Spleen (tissue), 13 donors: ENCODE measurements at places on chromosomes 6 and 20. TPM values are rescaled to one million over a fixed set of nuclear protein-coding genes. Genes with fewer than 3 reads are reported as not detected.

DNA sequence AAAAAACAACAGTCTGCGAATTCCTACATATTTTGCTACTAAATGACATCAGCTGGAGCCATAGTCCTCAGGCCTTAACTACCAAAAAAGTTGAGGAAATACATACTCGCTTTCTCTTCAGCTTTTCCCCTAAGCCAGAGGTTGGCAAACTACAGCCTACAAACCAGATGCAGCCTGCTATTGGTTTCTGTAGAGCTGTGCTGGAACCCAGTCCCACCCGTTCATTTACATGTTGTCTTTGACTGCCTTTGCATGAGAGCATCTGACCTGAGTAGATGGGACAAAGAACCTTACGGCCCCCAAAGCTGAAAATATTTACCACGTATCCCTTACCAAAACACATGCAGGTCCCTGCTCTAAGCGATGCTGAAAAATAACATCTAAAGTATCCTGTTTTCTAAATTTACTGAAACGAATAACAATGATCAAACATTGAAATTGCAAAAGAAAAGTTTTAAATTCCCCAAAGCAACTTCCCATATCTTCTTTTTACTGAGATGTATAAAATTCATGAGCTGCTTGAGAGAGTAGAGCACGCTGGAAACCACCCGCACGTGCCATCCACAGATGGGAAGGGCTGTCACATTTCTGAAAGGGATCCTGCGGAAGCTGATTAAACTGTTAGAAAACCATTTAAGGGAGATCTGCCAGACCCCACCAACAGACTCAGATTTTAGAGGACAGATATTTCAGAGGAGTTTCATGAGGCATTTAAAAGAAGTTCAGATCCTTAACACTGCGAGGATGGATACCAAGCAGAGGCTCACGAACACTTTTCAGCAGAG is 124.1 kb downstream of the PRKN start:
- H3K36me3 ChIP-seq: no peaks in the 10 kb centered on the region
- H3K4me3 ChIP-seq: no peak overlapping the region
- no peaks in the 10 kb centered on the region for H3K27me3 ChIP-seq
- no peak overlapping the region for H3K27ac ChIP-seq
- H3K4me1 ChIP-seq: no peaks in the 10 kb centered on the region
- DNase-seq: no peak

DNA sequence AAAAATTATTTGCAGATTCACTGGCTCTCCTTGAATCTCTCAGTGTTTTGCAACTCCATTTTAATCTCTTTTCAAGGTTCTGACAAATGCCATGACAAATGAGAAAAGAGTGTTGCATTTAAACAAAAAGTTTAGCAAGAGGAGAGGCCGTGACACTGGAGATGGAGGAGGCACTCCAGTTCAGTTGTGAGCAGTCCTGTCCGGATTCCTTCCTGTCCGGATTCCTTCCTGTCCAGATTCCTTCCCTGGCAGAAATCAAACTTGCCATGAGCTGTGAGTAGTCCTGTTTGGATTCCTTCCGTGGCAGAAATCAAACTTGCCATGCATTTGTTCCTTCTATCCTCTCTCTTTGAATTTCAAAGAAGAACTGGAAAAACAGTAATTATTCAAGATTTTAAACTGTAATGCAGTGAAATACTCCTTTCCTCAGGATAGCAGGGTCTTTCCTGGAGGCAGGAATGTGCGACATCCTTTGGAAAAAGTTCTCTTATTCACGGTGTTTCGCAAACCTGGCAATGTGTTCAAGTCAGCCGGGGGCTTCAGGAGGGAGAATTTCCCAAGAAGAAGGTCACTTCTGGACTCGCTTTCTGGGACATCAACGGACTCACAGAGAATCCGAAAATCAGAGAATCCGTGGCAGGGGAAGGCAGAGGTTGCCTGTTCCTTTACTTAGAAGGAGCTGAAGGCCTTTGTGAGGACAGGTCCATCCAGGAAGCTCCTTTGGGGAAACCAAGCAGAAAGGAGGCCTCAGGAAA is 48.7 kb upstream of the DACT2 start:
- H3K27ac ChIP-seq: no peak overlapping the region
- no peaks in the 10 kb centered on the region for H3K36me3 ChIP-seq
- H3K4me1 ChIP-seq: no peaks in the 10 kb centered on the region
- DNase-seq: no peak

DNA sequence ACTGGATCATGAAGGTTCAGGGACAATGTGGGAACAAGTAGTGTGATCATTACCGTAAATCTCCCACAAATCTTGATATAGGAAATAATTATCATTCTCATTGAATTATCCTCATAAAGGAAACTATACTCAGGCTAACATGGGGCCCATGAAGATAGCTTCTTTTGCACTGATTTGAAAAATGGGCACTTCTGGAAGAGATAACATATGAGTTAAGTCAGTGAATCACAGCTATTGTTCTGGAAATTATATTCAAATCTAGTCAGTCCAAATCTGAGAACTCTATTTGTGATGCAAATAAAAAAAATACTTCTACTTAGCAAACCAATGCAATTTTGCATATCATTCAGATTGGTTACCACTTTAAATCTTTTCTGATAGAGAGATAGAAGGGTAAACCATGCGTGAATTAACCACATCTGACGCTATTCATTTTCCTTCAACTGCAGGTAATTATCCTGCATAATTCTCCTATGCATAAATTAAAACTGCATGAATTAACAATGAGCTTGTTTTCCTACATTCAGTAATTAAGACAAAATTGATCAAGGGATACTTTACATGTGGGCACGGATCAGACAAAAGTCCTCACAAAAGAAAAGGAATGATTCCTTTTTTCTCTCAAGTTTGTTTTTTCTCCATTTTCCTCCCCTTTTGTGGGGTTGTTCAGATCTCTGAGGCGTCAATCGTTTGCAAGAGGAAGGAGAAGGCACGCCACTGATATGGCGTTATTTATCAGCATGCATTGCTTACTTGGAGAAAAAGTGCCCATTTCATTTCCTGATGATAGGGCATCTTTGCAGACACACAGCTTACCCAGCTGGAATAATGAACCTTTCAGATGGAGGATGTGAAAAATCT is 36.4 kb downstream of the RIPOR2 start:
- H3K4me3 ChIP-seq: no peak overlapping the region
- H3K4me1 ChIP-seq: no peaks in the 10 kb centered on the region
- H3K27ac ChIP-seq: peak overlapping the region; percentile 31

GRCh38 chr6:25006565-25007001 is 70.8 kb upstream of the RIPOR2 start:
- DNase-seq: peak; percentile 87
- H3K27me3 ChIP-seq: no peaks in the 10 kb centered on the region
- H3K27ac ChIP-seq: peak overlapping the region; percentile 94
- peaks cover 75% of the 10 kb centered on the region for H3K4me1 ChIP-seq

GRCh38 chr20:2707353-2708072 is 14.9 kb downstream of the EBF4 start:
- no peaks in the 10 kb centered on the region for H3K27me3 ChIP-seq
- H3K4me3 ChIP-seq: no peak overlapping the region
- H3K36me3 ChIP-seq: no peaks in the 10 kb centered on the region
- no peak for DNase-seq

- H3K27ac ChIP-seq: peak within 1 kb of the TSS; percentile 85
- no peak for DNase-seq
- H3K27me3 ChIP-seq: no peaks in the 10 kb centered on the region
- no peaks in the 10 kb centered on the region for H3K36me3 ChIP-seq
- peak within 1 kb of the TSS; percentile 24 for H3K4me3 ChIP-seq
These were observed at the start of gene ZNF831 for GRCh38 chr20:59163631-59164530. ZNF831 (plus strand) TSS chr20:59163821; CDS start chr20:59191020, 27,199 bp downstream.

DNA sequence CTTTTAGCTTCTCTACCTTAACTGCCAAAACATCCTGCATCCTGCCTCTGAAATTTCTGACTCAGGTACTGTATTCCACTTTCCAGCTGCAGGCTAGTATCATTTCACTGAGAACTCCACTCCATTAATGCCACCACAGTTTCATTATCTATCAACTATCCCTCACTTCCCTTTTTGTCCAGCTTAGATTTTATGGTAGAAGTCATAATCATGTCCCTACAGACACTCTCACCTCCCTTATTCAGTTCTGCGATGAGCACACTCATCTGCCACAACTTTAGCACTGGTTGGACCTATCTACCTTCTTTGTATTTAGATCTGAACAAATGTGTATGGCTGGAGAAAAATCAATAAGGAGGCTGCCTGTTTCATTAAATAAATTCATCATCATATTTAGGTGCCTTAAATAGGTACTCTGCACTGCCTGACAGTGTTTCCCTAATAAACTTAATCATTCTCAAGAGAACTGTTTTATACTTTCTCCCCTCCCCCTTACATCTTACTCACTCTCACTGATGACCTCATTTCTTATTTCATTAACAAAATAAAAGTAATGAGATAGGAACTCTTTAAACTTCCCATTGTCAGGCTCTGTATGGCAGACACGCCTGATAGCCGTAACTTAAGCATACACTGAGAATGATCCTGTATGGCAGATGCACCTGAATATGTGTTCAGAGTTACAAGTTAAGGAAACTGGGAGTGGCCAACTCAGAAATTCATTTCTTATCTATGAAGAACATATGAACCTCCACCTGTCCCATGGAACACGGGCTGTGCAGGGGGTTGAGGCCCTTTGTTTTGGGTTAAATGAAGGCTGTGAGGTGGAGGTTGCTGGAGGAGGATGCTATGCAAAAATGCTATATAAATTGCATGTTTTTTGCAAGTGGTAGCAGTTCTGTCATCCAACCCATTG is 95.3 kb upstream of the MAN1A1 start:
- H3K4me1 ChIP-seq: peaks cover 8% of the 10 kb centered on the region
- no peak for DNase-seq
- H3K27ac ChIP-seq: peak overlapping the region; percentile 18
- H3K4me3 ChIP-seq: no peak overlapping the region
- no peaks in the 10 kb centered on the region for H3K36me3 ChIP-seq

DNA sequence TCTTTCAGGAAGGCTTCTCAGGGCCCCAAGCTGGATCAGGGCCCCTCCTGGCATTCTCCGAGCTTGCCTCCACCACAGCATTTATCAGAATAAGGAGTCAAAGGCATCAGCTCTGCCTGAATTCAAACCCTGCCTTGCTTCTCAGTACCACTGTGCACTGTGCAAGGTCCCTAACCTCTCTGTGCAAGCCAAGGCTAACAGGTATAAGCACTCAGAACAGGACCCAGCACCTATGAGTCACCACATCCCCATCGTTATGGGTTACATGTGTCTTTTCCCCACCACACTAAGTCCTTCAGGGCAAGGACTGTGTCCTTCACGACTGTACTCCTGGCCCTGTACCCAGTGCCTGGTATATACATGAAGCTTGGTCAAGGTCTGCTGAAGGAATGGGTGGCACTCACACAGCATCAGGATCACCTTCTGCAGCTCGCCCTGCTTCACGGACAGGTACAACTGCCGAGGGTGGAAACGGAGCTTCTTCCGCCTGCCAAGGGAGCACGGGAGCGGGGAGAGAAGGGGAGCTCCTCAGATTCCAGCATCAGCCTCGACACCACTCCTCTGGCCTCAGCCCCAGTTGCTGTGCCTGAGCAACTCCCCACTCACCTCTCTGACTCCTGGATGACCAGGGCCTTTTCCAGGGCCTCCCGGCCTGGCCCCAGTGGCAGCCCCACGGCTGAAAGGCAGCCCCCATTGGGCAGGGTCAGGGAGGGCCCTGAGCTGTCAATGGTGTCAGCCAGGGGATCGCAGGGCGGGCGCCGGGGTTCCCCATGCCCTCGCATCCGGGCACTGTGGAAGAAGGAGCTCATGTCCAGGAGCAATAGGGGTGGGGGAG is 8.6 kb upstream of the SLC44A4 start:
- H3K4me3 ChIP-seq: no peak overlapping the region
- no peak overlapping the region for H3K27ac ChIP-seq
- no peaks in the 10 kb centered on the region for H3K27me3 ChIP-seq
- DNase-seq: no peak

DNA sequence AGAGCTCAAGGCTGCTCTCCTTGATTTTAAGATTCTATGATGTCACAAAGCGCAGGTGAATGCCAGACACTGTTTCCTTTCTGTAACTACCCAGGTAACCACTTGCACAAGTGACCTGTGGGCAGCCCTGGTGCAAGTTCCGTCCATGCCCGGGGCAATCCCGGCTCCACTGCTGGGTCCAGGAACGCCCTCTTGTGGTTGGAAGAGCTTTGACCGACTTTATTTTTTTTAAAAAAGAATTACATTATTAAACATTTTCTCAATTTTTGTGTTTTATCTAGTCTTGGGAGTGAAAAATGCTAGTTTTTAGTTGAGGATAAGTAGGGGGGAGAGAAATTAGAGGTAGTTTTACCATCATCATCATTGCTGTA is 695.2 kb downstream of the QKI start:
- DNase-seq: no peak
- H3K27ac ChIP-seq: peak overlapping the region; percentile 55
- peaks cover 18% of the 10 kb centered on the region for H3K4me1 ChIP-seq

DNA sequence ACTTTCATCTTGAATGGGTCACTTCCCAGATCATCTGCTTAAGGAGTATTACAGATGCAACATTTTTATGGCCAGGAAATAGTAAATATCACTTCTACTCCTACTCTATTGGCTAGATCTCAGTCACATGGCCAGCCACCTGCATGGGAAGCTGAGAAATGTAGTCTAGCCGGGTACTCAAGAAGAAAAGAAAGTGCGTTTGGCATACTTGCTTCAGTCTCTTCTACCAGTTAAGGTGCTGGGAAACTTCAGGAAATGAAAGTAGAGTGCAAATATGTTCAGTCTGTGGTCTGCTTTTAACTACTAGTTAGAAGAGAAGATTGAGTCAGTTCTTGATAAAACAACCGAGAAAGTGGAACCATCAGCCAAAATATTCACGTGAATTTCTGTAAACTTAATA is 129.2 kb downstream of the PDSS2 start:
- H3K27me3 ChIP-seq: no peaks in the 10 kb centered on the region
- H3K27ac ChIP-seq: no peak overlapping the region
- no peak overlapping the region for H3K4me3 ChIP-seq
- peaks cover 18% of the 10 kb centered on the region for H3K4me1 ChIP-seq

Gene GTF2H4
- 30.3 TPM for total RNA-seq

Gene FOXC1
- 0.58 TPM for total RNA-seq

Gene TFAP2D
- total RNA-seq: not detected

Gene KCNQ5
- total RNA-seq: 8.7 TPM

Gene PGC
- not detected for total RNA-seq

Gene NMBR
- not detected for total RNA-seq
